ENCODE measurements at places on chromosomes 7 and 10.

DNA sequence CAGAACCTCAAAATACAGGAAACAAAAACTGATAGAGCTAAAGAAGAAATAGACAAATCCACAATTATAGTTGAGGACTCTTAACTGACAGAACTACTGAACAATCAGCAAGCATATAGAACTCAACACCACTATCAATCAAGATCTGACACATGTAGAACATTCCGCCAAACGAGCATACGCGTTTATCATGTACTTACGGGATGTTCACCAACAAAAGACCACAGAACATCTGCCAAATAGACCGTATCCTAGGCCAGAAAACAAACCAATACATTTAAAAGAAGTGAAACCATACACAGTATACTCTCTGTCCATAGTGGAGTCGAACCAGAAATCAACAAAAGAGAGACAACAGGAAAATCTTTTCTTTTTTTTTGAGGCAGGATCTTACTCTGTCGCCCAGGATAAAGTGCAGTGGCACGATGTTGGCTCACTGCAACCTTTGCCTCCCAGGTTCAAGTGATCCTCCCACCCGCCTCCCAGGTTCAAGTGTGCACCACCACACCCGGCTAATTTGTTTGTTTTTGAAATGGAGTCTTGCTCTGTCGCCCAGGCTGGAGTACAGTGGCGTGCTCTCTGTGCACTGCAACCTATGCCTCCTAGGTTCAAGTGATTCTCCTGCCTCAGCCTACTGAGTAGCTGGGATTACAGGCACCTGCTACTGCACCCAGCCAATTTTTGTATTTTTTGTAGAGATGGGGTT lies 5.1 kb downstream of the GNA12 start:
- no peak for DNase-seq

- no peak for DNase-seq
Measured at GRCh38 chr10:4514445-4515108, 311.4 kb upstream of the AKR1E2 start.

- no peak for DNase-seq
Measured at GRCh38 chr7:4820405-4820966, 41.3 kb downstream of the PAPOLB start.

DNA sequence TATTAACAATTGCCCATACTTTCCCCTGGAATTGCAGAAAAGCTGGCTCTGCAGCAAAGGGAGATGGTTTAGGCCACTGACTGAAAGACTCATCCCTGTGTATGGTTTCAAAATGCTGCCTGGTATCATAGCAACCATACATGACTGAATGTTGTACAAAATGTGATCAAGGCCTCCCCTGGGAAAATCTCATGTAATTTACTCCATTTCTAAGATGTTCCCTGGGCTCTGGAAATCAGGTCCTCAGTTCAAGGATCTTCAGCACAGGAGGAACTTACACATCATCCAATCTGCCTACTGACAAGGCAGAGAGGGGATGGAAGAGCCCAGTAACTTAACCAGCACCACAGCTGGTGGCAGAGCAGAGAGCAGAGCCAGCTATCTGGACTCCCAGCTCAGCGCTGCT lies 111.8 kb downstream of the JAZF1 start:
- peak; percentile 82 for DNase-seq

DNA sequence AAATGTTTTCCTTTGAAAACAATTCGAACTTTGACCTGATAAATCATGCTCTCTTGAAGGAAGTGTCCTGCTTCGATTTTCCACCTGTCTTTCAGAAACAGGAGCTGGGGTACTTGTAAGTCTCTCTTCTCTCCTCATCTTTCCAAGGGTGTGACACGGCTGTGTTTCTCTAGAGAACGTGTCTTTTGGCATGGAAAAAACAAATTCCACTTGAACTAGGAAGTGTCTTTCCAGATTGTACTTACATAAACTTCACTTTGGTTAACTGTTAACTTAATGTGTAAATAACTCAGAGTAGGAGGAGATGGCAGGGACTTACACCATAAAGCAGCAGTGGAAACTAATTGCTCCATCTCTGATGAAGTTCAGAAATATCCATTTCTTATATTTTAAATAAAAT lies 4.2 kb upstream of the CALCR start:
- DNase-seq = no peak

- DNase-seq = no peak
Measured at GRCh38 chr7:72444026-72444776, 32.1 kb upstream of the CALN1 start.
